Fibroblast of skin of left biceps (primary cell): ENCODE measurements at places on chromosomes 7 and 10.

- no peak for DNase-seq
Measured at GRCh38 chr7:96855139-96855538, 145.5 kb upstream of the SEM1 start.

DNA sequence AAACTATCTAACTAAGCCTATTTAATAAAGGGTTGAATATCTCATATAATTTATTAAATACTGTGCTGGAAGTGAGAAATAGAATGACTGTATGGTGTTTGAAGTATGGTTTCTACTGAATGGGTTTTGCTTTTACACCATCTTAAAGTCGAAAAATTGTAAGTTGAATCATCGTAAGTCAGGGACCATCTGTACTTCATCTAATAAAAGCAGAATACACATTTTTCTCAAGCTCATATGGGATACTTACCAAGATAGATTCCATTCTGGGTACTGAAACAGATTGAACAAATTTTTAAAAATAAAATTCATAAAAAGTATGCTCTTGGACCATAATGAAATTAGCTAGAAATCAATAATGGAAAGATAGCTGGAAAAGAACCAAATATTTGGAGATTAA is 285.4 kb downstream of the CXCL12 start:
- DNase-seq = no peak

DNA sequence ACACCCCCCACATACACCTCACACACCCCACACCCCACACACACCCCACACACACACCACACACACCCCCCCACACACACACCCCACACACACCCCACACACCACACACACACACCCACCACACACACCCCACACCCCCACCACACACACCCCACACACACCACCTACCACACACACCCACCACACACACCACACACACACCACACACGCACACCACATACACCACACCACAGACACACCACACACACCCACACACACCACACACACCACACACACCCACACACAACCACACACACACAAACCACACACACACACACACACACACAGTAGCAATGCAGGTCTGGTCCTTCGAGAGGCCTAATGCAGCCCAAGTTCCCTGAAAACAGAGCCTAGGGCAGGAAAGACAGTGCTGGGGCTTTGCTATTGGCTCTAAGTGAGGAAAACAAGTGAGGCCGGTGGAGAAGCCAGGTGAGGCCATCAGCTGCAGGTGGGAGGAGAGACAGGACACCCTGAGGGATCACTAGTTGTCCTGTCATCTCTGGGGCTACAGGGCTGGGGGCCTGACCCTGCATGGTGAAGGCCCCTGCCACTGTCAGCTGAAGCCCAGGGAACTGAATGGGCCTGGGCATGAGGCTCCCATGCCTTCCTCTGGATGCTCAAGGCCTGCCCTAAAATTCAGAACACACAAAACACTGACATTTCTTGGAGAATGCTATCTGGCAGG is 92.6 kb downstream of the CYTH3 start:
- DNase-seq = no peak

- DNase-seq = no peak
Measured at GRCh38 chr7:96426027-96426426, 104.1 kb upstream of the SLC25A13 start.

- no peak for DNase-seq
Measured at GRCh38 chr7:30717181-30717580, 34.8 kb upstream of the INMT start.

- no peak for DNase-seq
Measured at GRCh38 chr10:53127686-53128085, 355.1 kb upstream of the MBL2 start.

DNA sequence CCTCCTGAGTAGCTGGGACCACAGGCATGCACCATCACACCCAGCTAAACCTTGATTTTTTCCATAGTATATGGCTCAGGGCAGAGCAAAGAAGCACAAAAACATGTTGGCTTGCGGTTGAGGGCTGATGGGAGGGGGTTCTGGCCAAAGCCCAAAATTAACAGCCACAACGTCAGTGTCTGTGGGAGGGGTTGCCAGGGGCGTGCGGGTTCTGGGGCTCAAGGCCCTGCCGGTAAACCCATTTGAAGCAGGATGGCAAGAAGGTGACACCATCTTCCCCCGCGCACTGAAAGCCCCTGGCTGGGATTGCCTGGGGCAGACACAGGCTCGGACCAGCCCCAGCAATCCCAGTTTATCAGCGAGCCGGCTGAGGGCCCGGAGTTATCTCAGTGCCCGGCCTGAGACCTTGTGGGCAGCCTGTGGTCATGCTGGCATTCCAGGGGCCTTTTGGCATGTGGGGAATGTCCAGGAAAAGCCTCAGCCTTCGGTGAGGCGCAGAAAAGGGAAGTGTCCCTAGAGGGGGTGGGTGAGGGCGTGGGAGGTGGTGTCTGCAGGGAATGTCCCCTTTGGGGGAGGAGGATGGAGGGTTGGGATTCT is 167.7 kb upstream of the TNRC18 start:
- DNase-seq = no peak

GRCh38 chr7:30930621-30931020 is 19.0 kb downstream of the AQP1 start:
- no peak for DNase-seq

GRCh38 chr10:34491678-34492077 is 323.4 kb downstream of the PARD3 start:
- no peak for DNase-seq

DNA sequence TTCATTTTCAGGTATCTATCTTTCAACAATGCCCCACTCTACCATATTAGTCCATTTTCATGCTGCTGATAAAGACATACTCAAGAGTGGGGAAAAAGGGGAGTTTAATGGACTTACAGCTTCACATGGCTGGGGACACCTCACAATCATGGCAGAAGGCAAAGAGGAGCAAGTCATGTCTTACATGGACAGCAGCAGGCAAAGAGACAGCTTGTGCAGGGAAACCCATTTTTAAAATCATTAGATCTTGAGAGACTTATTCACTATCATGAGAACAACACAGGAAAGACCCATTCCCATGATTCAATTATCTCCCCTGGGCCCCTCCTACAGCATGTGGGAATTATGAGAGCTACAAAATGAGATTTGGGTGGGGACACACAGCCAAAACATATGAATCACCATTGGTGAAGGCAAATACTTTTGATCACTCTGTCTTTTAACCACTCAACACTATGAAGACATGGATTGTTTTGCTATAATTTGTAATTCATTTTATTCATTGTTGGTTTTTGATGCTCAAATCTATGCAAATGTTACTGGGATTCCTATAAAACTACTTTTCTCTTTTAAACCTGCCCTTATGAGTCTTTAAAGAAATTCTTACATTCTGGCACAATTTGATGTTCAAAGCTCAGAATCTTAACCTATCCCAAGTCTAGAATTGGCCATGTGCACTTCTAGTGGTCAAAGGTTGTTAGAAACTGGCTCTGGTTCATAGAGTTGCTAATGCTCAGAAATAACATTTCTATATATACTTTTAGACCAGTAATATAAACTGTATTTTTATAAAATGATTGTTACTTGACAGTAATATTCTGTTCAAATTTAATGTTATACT is 15.3 kb downstream of the AKR1C4 start:
- no peak for DNase-seq

GRCh38 chr7:150980663-150981062 is 2.5 kb upstream of the KCNH2 start:
- no peak for DNase-seq

GRCh38 chr7:65800890-65801341 is 72.0 kb upstream of the VKORC1L1 start:
- no peak for DNase-seq

- DNase-seq = no peak
Measured at GRCh38 chr10:43064331-43065075, 12.4 kb upstream of the RET start.

DNA sequence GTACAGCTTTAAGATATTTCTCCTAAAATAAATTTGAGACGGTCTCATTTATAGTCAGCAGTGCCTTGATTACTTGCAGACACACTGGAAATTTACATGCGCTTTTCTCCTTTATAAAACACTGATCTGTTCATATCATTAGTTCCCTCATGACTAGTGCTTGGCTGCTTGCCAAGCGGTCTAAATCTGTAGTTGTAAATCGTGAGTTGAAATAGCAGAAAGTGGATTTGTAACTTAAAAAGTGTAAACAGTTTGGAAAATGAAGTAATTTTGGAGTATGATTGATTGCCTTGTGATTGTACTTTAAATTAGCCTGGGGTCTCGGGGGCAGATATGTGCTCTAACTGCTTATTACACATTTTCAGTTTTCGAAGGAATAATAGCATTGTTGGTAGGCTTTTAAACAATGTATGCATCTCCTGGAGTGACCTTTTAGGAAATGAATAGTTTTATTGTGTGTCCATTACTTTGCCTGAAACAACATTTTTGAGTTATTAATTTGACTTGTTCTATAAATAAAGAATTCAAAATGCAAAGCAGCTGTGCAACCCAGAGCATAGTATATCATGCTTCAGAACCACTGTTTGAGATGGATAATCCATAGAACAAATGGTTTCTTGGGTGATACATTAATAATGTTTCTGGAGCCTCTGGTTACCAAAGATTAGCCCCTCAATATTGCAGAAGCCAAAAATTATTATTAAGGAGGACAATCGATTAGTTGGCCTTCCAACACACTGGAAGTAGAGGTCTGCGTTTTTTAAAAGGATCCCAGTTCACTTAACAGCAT is 73.3 kb downstream of the ARID5B start:
- DNase-seq = no peak

GRCh38 chr7:152363798-152364197 is 72.0 kb downstream of the KMT2C start:
- no peak for DNase-seq

DNA sequence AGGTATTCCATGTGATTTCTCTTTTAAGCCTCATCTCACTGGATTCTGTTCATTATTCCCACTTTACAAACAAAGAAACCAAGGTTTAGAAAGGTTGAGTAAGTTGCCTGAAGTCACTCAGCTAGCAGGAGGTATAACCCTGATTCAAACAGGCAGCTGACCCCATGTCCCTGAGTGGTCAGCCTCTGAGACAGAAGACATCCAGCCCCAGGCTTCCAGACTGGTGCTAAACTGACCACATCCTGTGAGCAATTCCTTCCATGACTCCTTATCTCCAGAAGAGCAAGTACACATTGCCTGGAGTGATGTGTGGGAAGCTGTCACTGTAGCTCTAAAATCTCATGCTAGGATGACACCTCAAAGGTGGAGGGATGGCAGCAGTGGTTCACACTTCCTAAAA is 3.7 kb downstream of the PLPP4 start:
- peak; percentile 40 for DNase-seq

DNA sequence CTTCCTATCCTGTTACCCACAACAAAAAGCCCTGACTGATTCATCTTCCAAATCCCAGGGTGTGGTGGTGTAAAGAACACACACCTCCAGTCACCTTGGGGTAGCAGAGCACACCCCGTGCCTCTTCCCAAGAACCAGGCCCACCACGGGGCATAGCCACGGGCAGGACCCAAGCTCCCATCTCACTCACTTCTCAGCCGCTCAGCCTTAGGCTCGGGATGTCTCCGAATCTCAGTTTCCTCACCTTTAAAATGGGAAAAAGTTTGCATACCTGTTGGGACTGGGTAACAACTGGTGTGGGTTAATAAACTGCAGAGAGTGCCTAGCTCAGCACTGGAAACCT is 139.0 kb downstream of the FGFR2 start:
- no peak for DNase-seq

GRCh38 chr7:128810473-128810872 is 18.7 kb downstream of the CCDC136 start:
- DNase-seq = no peak

DNA sequence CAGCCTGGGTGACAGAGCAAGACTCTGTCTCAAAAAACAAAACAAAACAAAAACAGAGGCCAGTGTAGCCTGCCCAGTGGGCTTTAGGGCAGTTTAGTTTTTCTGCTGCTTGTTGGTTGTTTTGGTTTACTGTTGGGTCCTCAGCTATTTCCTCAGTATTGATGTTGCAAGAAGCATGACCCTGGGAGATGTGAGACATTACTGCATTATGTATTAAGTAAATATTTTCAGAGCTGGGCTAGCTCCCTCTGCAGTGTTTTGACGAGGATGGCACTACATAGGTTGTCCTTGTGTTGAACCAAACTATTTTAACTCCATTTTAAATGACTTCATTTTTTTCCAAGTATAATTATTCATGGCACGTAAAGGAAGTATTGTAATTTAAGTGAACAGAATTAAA is 4.8 kb downstream of the AKAP9 start:
- no peak for DNase-seq

GRCh38 chr7:55255496-55256445 is 109.4 kb upstream of the LANCL2 start:
- peak; percentile 33 for DNase-seq

DNA sequence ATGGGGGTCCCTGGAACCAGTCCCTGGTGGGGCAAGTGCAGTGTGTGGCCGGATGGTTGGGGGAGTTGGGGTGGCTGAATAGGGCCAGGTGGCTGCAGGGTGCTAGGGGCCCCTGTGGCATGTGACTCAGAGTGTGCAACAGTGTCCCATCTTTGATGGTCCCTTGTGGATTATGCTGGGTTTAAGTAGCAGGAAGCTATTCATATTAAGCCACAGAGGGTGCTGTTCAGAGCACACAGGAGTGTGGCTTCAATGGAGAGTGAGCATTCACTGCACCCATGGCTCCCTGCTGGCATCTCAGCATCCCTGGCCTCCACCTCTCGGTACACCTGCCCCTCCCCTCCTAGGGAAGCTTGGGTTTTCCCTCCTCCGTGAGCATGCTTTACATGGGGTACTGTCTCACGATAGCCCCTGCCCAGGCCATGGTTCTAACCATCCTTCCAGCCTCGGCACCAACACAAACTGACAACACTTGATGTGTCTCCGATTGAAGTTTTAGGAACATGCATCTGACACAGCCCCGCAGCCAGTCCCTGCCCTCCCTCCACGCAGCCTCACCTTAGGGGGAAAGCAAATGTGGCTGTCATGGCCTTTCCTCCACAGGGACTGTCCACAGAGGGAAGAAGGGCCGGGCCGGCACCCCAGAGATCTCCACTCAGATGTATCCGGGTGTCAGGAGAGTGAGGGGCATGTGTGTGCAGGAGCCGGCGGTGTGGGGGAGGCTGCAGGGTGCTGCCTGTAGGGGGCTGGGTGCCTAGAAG is 30.4 kb upstream of the PPIF start:
- no peak for DNase-seq

GRCh38 chr7:51209426-51209825 is 107.2 kb downstream of the COBL start:
- no peak for DNase-seq

GRCh38 chr10:6301488-6302075 is 98.8 kb downstream of the PFKFB3 start:
- DNase-seq = no peak

DNA sequence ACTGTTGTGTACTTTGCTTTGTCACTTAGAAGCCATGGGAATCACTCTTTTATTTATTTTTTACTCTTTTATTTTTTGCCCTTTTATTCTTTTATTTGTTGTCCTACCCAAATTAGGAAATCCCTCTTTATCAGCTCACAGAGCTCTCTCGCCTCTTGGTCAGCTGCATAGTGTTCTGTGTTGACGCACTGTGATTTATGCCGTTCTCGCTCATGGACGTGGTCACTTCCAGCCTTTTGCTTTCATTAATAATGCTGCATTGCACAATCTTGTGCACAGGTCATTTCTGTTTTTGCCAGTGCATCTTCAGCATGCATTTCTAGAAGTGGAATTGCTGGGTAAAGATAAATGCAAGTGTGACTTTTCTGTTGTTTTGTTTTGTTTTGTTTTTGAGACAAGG is 42.3 kb downstream of the FBH1 start:
- no peak for DNase-seq
